ENCODE measurements at places on chromosomes 3 and 15. TPM values are rescaled to one million over a fixed set of nuclear protein-coding genes. Genes with fewer than 3 reads are reported as not detected.

DIS3L gene
- polyA plus RNA-seq = 27.0 TPM

TGM4 gene
- polyA plus RNA-seq = not detected

ECE2 gene
- 3.1 TPM for polyA plus RNA-seq

DAPK2 gene
- polyA plus RNA-seq = 0.46 TPM

OSTN gene
- 1.7 TPM for polyA plus RNA-seq

CPEB1 gene
- 49.0 TPM for polyA plus RNA-seq

UPK1B gene
- polyA plus RNA-seq = not detected

Measured in Purkinje cell (primary cell).